Aorta (tissue), 5 donors: ENCODE measurements at places on chromosomes 4 and X. TPM values are rescaled to one million over a fixed set of nuclear protein-coding genes. Genes with fewer than 3 reads are reported as not detected.

GRCh38 chr4:76208005-76208765 lies 5.4 kb downstream of the SCARB2 start:
- peak; percentile 84 for DNase-seq

DNA sequence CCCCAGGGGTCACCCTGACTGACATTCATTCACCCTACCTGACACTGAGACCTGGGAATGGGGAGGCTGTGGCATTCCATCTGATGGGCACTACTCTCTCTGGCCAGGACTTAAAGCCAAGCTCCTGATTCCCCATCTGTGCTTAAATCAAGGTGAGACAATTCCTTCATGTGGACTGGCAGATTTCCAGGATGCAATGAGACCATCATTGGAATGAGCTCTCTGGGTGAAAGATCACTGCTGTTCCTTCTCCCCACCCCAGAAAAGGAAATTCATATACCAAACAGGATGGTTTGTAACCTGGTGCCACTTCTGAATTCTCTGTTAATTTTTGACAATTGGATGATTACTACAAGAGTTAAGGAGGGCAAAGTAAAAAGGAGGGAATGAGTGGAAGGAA lies 354.8 kb downstream of the MID1IP1 start:
- no peak for DNase-seq

DNA sequence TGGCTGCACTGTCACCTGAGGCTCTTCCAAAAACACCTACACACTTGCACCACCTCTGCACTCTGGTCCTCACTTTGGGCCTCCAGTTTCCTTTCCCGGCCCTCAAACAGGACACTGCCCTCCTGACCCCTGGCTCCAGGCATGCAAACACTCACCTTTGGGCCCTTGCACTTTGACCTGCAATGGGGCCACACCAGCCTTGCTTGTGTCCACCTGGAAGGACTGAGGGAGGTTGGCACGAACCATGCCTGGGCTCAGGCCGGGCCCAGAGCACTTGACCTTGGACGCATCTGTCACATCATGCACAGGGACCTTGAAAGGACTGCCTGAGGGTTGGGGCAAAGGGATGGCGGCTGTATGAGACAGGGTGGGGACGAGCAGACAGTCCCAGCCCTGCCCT lies 15.6 kb downstream of the FLNA start:
- DNase-seq, result no peak

- DNase-seq, result no peak
These were observed 372.6 kb upstream of the TECRL start for GRCh38 chr4:64781737-64782326.

DNA sequence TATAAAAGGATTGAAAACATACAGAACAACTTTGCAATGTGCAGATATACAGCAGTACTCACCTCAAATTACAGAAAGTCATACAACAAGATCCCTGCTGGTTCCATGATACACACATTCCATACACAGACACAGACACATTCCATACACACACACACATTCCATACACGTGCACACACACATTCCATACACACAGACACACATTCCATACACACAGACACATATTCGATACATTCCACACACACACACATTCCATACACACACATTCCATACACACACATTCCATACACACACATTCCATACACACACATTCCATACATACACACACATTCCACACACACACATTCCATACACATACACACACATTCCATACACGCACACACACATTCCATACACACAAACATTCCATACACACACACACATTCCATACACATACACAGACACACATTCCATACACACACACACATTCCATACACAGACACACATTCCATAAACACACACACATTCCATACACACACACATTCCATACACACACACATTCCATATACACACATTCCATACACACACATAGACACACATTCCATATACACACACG lies 13.7 kb downstream of the LINC00632 start:
- DNase-seq, result no peak

GRCh38 chr4:172308078-172308477 lies 494.9 kb downstream of the GALNTL6 start:
- DNase-seq, result no peak

- DNase-seq, result no peak
These were observed 21.0 kb downstream of the MSX1 start for GRCh38 chr4:4880492-4880891.

GRCh38 chrX:150731795-150732194 lies 38.6 kb downstream of the MTMR1 start:
- DNase-seq, result no peak

DNA sequence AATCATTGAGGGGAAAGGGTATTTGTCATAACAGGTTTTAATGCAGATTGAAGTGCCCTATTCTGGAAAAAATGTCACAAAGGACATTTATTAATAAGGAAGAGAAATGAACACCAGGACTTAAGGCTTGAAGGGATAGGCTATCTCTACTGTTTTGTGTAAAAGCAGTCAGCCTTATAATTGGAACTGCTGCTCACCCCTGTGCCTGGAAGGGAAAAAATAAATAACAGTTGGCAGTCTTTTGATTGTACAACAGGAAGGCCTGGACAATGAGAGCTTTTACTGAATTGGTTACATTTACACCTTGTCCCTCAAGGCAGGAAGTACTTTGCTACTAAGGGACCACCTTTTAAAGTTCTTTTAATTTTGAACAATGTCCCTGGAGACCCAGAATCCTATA lies 17.8 kb upstream of the MAGED4 start:
- DNase-seq, result no peak

DNA sequence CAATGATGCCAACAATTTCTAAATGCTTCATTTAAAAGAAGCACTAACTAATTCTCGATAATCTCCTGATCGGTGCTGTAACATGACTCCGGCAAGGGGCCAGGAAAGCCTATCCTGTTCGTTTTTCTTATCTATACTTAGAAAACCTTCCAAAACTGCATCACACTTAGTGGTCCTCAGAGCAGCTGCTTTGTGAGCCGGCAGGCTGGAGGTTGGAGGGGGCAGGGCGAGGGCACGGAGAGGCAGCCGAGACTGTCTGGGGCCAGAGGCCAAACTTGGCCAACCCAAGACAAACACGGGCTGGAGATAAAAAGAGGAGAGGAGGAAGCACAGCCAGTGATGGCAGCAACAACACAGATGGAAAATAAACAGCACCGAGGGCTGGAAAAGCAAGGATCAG lies 455.7 kb downstream of the BCOR start:
- DNase-seq, result no peak

GRCh38 chr4:10181745-10182445 lies 65.3 kb upstream of the WDR1 start:
- DNase-seq, result no peak

DNA sequence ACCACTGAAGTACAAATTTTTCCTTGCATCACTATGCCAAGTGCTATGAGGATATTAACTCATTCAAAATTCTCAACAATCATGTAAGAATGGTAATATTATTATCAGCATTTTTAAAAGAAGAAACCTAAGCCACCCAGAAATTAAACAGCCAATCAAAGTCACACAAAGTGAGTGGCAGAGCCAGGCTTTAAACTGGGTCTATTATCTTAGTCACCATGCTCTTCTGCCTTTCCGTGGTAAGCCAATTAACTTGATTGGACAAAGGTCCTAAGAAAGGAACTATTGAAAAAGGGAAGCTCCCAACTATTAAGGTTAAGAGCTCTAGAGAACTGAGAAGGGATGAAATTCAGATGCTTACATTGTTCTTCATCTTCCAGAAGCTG lies 111.5 kb downstream of the ASB9 start:
- DNase-seq, result no peak

DNA sequence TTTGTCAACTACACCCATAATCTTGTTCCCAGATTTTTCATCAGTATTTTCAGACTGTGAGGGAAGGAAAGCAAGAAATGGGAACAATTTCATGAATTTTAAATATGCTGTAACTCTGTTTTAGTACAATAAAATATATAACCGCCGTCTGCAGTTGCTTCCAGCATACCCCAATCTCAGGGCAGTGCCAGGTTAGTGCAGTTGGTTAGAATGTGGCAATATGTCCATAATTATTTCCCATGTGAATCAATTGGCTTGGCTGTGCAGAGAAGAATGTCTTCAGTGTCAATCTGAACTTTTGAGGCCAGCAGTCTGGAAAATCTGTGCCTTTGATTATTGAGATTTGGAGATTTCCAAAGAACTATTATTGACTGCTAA lies 5.0 kb upstream of the MMAA start:
- no peak for DNase-seq

- DNase-seq, result no peak
These were observed 9.1 kb upstream of the YTHDC1 start for GRCh38 chr4:68358988-68359387.

- DNase-seq, result no peak
These were observed 69.7 kb downstream of the KLHL8 start for GRCh38 chr4:87150498-87151261.

DNA sequence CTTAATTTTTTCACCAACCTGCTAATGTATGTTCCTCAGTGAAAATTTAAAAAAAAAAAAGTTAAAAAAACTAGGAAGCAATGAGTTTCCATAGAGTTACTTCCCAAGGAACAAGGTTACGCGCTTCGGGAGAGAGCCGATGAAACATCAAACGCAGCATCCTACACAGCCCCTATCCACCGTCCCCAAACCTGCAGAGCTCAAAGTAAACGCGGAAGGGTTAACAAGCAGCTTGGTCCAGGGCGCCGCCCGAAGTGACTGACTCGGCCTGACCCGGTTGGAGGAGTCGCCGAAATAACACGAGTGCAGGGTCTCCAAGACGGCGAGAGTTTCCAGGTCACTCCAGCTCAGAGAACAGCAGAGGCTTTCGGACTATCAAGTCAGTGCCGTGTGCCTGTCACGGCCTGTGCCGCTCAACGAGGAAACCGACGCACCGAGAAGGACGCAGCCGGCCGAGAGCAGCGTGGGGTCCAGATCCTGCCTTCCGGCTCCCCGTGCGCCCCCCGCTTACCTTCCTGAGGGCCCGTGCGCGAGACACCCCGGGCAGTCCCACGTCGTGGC lies 512 bp downstream of the NOP14 start:
- DNase-seq, result peak; percentile 83

GRCh38 chr4:177242651-177243286 lies 66.9 kb upstream of the NEIL3 start:
- DNase-seq, result no peak

DNA sequence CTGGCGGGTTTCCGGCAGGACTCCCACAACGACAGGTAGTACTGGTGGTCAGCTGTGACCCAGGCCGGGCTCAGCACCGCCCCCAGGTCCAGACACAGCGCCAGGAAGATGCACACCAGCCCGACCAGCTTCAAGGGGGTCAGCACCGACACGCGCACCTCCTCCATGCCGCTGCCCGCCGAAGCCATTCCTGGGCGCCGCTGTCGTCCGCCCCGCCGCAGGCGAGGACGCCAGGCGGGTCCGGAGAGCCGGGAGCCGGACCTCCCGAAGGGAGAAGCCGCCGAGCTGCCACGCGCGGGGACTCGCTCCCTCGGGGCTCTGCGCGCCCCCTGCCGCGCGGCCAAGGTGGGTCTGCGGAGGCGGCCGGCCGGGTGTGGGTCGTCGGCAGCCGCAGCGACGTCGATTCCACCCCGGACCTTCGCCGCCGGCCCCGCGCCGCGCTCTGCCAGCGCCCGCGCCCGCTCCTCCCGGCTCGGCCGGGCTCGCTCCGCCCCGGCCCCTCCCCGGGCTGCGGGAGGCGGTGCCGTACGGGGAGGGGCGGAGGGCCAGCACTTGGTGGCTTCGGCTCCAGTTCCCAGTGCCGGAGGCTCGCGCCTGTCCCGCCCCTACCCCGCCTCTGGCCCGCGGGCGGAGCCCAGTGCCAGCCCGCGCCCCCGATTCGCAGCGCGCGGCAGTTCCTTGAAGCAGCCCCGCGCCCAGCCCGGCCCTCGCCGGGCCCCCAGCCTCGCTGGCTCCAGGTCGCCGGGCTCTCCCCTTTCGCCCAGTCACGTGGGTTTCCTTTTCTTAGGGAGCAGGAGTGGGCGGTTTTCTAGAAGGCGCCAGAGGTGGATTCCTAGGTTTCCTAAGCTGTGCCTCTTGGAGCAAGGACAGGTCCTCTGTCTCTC lies at the start of gene TMEM47:
TSS of gene TMEM47 (minus strand) at position 444 of the 884 bp plus-strand sequence. CDS start at position 188, 256 bp downstream.
- peak; percentile 80 for DNase-seq

- DNase-seq, result no peak
These were observed 217.0 kb downstream of the BMPR1B start for GRCh38 chr4:94974773-94975172.

GRCh38 chr4:5757536-5757935 lies 46.5 kb downstream of the EVC start:
- no peak for DNase-seq

DNA sequence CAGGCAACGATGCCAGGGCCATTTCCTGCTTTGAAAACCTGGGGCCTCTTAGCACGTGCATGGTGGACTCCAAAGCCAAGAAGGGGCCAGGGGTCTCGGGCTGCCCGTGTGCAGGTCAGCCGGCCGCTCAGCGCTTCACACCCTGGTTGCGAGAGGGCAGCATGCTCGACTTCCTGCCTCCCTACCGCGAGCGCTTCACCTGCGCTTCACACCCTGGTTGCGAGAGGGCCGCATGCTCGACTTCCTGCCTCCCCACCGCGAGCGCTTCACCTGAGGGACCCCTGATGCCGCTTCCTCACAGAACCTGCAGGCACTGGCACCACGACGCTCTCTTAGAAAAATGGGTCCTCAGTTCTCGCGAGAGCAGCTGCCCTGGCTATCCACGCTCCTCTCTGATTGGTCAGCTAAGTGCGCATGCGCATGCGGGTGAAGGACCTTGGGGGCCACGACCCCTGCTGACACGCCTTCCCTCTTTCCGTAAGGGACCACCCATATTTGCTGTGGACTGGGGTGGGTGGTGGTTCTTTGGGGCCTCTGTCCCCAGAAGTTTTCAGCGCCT lies at the start of gene FAM9A:
TSS of gene FAM9A (minus strand) at position 343 of the 559 bp plus-strand sequence. CDS start 1,212 bp downstream, outside the sequence.
- DNase-seq, result no peak

- DNase-seq, result no peak
These were observed 258.7 kb upstream of the CPEB2 start for GRCh38 chr4:14743601-14744000.

Gene SSX4B
- total RNA-seq, result not detected

Gene BEX2
- total RNA-seq, result 4.7 TPM

Gene NEIL3
- total RNA-seq, result 0.39 TPM

Gene PNMA6A
- total RNA-seq, result 3.7 TPM

Gene GC
- total RNA-seq, result not detected

Gene IGSF1
- 3.2 TPM for total RNA-seq

Gene BRS3
- not detected for total RNA-seq

Gene PIN4
- total RNA-seq, result 7.4 TPM

Gene NWD2
- not detected for total RNA-seq
